ENCODE measurements at places on chromosomes 4 and X.

DNA sequence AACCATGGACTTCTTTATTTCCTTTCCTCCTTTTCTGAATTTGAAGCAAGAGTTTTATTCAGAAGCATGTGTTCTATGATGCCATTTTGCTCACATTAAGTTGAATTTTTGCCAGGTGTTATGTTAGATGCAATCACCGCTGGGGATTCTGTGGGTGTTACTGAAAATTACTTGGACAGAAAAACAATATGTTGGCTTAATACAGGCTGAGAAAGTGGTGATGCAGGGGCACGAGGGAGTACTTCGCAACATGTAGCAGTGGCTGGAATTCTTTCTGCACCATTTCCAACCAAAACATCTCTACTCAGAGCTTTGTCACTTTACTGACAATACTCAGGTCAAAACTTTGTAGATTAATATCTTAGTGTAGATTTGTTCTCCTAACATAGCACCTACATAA is 109.2 kb upstream of the PCDH18 start:
- DNase-seq: no peak

DNA sequence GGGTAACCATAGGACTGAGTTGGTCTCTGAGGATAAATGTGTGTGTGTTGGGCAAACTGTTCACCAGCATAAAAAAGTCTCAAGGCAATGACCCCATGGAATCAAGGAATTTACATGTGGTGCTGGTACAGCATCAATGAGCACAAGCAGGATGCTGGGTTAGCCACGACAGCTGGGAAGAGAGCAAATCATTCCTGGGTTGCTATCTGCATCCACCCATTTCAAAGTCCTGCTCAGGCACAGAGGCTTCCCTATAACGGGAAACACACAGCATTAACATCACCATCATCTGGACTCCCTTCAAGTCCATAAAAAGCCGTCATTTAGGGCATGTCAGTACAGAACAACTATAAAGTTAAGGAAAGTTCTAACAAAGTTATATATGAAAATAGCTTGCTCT is 41.6 kb downstream of the CCDC149 start:
- no peak for DNase-seq

DNA sequence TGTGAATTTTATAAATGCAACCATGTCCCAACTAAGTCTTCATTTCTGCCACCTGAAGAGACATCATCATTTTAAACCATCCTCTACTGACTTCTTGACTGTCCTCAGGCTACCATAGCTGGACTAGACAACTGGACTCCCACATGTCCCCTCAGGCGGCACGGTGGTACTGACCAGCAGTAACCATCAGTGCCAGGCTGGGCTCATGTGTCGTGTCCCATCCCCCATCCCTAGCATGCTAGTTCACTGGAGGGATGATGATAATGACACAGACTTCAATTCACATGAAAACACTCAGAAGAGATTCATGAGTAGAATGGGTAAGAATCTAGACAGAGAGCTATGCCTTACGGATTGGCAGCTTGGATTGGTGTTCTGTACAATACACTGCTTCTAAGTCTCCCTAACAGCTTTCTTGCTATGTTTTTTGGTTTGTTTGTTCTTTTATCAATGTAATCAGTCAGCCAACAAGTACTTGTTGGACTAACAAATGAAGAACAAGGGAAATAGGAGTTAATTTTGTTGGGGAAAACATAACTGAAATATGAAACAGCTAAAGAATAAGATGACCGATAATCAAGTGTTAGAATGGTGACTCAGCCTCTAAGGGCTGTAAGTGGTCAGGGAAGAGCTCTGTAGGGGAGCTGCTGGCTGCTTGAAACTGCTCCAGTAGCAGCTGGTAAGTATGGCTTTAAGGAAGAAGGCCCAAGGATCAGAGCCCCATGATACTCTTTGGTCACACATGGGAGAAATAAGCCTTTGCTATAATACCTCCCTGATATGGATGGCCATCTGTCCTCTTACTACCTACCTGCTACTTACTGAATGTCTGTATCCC is 10.3 kb downstream of the ZDHHC9 start:
- DNase-seq: no peak

- no peak for DNase-seq
Measured at GRCh38 chr4:155692361-155692760, 25.7 kb downstream of the GUCY1A1 start.

DNA sequence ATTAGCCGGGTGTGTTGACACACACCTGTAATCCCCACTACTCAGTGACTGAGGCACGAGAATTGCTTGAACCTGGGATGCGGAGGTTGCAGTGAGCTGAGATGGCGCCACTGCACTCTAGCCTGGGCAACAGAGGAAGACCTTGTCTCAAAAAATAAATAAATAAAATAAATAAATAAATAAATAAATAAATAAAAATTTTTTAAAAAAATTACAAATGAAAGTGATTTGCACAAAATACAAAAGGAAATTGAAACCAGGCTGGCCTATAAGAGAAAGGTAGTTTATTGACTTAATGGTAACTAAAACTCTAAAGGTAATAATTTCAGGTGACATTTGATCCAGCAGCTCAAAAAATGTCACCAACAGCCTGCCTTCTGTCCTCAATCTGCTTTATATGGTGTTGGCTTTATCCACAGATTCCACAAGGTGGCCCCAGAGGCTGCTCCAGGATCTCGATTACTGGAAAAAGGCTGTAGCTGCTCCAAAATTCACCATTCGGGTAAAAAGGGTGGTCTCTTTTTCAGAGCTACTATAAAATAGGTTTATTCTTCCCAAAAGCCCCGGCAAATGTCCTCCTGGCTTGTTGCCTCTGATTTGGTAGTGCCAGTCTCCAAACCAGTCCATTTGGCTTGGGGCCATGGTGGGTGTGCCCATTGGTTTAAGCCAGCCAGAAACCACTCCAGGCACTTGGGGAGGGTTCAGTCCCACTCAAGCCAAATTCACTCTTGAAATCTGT is 61.4 kb upstream of the TRIM2 start:
- peak; percentile 37 for DNase-seq

DNA sequence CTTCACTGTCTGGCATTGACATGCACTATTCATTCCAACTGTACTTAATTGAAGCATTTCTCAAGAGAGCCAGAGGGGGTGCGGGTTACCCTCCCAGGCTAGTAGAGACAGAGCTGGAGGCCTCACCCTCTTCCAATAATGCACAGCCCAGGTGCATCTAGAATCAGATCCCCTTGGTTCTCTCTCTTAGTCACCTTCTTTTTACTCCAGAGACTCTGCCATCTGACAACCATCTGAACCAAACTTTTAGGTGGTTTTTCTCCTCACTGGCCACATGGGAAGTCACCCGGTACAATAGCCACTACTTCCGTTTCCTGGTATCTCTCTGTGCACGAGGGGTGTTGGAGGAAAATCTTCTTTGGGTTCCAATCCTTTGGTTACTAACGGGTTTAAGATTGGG is 81.3 kb downstream of the SLC2A9 start:
- DNase-seq: no peak

- no peak for DNase-seq
Measured at GRCh38 chrX:45323387-45323786, 122.7 kb upstream of the DIPK2B start.
